ENCODE measurements at places on chromosomes 1 and 21.
A peak's percentile ranks its signal among the peaks of the same experiment; 100 is the strongest.

DNA sequence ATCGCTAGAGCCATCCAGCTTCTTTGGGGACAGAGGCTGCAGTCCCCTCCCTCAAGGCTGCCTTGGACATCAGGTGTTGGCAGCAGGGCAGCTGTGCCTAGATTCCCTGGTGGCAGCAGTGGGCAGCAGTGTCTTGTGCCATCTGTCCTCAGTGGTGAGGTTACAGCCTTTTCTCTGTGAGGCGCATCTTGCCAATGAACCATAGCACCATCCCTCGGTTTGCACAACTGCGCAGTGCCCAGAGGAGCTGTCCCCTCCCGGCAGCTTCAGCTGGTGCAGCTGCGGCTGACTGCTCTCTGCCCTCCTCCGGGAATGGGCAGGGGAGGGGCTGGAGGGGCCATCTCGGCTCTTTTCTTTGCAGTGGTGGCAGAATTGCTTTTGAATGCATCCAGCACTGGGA, 59.0 kb upstream of the C8B start:
- H3K27me3 ChIP-seq: peaks cover 9% of the 10 kb centered on the region
- H3K4me3 ChIP-seq: no peak overlapping the region
- H3K36me3 ChIP-seq: no peaks in the 10 kb centered on the region
- no peak for DNase-seq
- no peaks in the 10 kb centered on the region for H3K4me1 ChIP-seq
- no peak overlapping the region for H3K27ac ChIP-seq

GRCh38 chr1:35451125-35451528, 106.1 kb downstream of the KIAA0319L start:
- H3K27ac ChIP-seq: no peak overlapping the region
- H3K4me1 ChIP-seq: no peaks in the 10 kb centered on the region
- peak; percentile 29 for DNase-seq
- H3K36me3 ChIP-seq: no peaks in the 10 kb centered on the region
- H3K27me3 ChIP-seq: no peaks in the 10 kb centered on the region

DNA sequence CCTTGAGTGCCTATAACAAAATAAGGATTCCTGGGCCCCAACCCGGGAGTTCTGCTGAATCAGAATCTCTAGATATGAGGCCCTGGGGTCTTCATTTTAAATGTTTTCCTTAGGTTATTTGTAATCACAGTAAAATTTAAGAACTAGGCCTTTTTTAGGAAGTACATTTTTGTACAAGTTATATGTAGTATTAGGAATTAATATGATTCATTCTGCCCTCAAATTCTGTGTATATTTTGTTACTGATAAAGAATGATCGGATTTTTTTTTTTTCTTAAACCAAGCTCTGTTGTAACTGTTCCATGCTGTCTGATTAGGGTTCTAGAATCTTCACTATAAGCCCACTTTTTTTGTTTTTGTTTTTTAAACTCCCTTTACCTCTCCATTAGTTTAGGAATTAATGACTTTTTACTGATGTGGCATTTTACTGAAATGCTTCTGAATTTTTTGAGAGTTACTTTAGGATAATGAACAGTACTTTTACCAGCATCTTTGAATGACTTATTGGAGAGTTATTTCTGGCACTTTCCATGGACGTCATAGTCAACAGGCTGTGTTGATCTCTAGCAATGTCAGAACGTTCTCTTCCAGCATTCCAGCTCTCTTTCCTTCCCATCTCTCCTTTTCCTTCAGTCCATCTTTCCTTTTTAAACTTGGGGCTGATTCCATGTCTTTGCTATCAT, 48.3 kb downstream of the CLIC4 start:
- no peak overlapping the region for H3K4me3 ChIP-seq
- DNase-seq: no peak
- H3K27me3 ChIP-seq: no peaks in the 10 kb centered on the region
- H3K36me3 ChIP-seq: no peaks in the 10 kb centered on the region
- H3K27ac ChIP-seq: no peak overlapping the region

- no peaks in the 10 kb centered on the region for H3K36me3 ChIP-seq
- DNase-seq: no peak
- no peak overlapping the region for H3K4me3 ChIP-seq
- peaks cover 4% of the 10 kb centered on the region for H3K27me3 ChIP-seq
- H3K27ac ChIP-seq: no peak overlapping the region
Measured at GRCh38 chr1:109296782-109297181, 10.0 kb downstream of the MYBPHL start.

DNA sequence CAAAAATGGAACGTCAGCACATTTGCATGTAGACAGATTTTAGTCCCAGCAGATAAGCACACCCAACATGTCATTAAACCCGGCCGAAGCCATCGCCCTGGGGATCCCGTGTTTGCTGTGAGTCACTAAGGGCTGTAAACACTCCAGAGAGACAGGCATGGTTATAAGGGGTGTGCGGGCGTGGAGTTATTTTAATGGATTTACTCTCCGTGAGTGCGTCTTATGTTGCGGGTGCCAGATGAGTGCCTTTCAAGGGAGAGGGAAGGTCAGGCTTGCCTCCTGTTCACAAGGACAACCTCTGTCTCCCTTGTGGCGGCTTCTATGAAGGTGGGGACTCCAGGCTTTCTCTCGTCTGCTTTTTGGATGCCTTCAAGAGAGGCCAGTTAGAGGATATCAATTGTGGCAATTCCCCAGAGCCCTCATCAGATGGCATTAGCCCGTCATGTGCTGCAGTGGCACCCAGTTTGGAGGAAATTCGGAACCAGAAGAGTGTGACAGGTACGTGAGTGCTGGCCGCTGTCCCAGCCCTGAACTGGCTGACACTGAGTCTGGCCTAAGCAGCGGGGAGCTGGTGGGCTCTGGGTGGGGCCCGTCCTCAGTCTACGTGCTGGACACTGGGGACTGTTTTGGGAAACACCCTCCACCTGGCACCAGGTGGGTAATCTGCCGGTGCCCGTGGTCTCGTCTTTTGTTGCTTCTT, 223.8 kb upstream of the TMEM51 start:
- no peak for DNase-seq
- no peak overlapping the region for H3K27ac ChIP-seq
- H3K36me3 ChIP-seq: no peaks in the 10 kb centered on the region

- DNase-seq: no peak
- peaks cover 16% of the 10 kb centered on the region for H3K36me3 ChIP-seq
- no peak overlapping the region for H3K27ac ChIP-seq
- no peak overlapping the region for H3K4me3 ChIP-seq
Measured at GRCh38 chr1:227731696-227732585, 3.2 kb downstream of the JMJD4 start.

- DNase-seq: no peak
- no peaks in the 10 kb centered on the region for H3K27me3 ChIP-seq
- no peak overlapping the region for H3K4me3 ChIP-seq
- no peaks in the 10 kb centered on the region for H3K4me1 ChIP-seq
- H3K36me3 ChIP-seq: no peaks in the 10 kb centered on the region
Measured at GRCh38 chr1:245805532-245805931, 650.7 kb downstream of the KIF26B start.

DNA sequence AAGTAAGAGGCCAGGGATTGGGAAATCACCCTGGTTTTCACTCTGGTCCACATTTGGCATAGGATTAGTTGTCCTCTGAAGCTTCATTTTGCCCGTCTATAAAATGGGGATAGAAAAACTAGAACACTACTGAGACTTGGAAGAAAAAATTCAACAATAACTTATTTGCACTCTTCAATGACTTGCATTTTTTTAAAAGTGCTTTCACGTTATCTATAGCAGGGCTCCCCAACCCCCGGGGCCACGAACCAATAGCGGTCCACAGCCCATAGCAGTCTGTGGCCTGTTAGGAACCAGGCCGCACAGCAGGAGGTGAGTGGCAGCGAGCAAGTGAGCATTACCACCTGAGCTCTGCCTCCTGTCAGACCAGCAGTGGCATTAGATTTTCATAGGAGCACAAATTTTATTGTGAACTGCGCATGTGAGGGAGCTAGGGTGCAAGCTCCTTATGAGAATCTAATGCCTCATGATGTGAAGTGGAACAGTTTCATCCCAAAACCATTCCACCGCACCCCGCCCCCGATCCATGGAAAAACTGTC, 2.8 kb downstream of the KIAA1614 start:
- no peaks in the 10 kb centered on the region for H3K36me3 ChIP-seq
- no peak for DNase-seq
- H3K27ac ChIP-seq: no peak overlapping the region
- no peak overlapping the region for H3K4me3 ChIP-seq

DNA sequence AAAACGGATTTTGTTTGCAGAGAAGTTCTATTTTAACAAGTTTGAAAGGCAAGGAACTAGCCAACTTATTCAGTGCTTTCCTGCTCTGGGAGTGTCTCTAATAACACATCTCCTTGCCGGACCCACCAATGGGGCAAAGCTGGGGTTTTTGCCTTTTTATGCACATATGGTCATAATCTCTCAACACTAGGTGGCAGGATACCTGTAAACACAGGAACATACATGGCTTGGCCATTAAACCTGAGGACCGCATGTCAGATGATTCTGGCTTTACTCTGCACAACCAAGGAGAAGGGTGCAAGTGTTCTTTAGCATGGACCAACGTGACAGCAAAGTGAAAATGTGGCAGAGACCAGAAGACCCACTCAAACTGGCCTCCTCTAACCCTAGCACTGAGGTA, 4.9 kb downstream of the TMEM9 start:
- peaks cover 31% of the 10 kb centered on the region for H3K36me3 ChIP-seq
- no peak overlapping the region for H3K4me3 ChIP-seq
- H3K27ac ChIP-seq: no peak overlapping the region
- no peaks in the 10 kb centered on the region for H3K27me3 ChIP-seq

- no peak overlapping the region for H3K4me3 ChIP-seq
- no peaks in the 10 kb centered on the region for H3K4me1 ChIP-seq
- DNase-seq: no peak
- H3K27me3 ChIP-seq: no peaks in the 10 kb centered on the region
- no peak overlapping the region for H3K27ac ChIP-seq
- H3K36me3 ChIP-seq: no peaks in the 10 kb centered on the region
Measured at GRCh38 chr1:183508694-183509093, 36.4 kb downstream of the SMG7 start.

GRCh38 chr1:205596876-205597275, 34.9 kb downstream of the ELK4 start:
- H3K36me3 ChIP-seq: no peaks in the 10 kb centered on the region
- H3K4me1 ChIP-seq: no peaks in the 10 kb centered on the region
- no peak for DNase-seq
- H3K27me3 ChIP-seq: no peaks in the 10 kb centered on the region
- no peak overlapping the region for H3K4me3 ChIP-seq

- no peaks in the 10 kb centered on the region for H3K4me1 ChIP-seq
- peaks cover 23% of the 10 kb centered on the region for H3K36me3 ChIP-seq
- no peaks in the 10 kb centered on the region for H3K27me3 ChIP-seq
- H3K27ac ChIP-seq: no peak overlapping the region
- no peak for DNase-seq
Measured at GRCh38 chr1:150473659-150474058, 13.6 kb upstream of the TARS2 start.

Data from HCT116 (cell line).